ENCODE measurements at places on chromosomes 2 and 18. TPM values are rescaled to one million over a fixed set of nuclear protein-coding genes. Genes with fewer than 3 reads are reported as not detected.

Gene C18orf63
- total RNA-seq, result not detected

Gene DAW1
- total RNA-seq, result 2.3 TPM

Gene IL18RAP
- total RNA-seq, result not detected

Gene DTNA
- 0.14 TPM for total RNA-seq

Measured in A549 treated with dexamethasone at 1 μM for 4 hours (cell line).